Activated CD4-positive, alpha-beta T cell treated with anti-CD3 and anti-CD28 coated beads, Interleukin-2, Interleukin-4, amounts not matched to agents 100 ng/mL and 50 ng/mL, durations not matched to agents 16 hours and 8 hours (primary cell): ENCODE measurements at places on chromosomes 1 and 21.

DNA sequence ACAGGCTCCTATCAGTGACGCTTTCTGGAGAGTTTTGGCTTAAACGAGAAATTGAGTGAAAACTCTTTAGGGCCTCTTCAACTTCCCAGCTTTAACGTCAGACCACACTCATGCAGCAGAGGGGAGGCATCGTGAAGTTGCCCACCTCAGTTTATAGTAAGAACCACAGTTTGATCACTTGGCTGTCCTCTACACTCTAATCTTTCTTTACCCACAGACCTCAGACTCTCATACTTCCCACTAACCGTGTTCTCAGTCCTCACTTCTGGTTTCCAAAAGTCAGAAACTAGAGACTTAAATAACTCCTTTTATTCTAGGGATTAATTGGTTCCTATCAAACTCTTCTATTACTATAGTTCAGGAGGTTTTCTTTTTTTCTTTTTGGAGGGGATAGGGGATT is 302.2 kb downstream of the NTNG1 start:
- no peak for DNase-seq

DNA sequence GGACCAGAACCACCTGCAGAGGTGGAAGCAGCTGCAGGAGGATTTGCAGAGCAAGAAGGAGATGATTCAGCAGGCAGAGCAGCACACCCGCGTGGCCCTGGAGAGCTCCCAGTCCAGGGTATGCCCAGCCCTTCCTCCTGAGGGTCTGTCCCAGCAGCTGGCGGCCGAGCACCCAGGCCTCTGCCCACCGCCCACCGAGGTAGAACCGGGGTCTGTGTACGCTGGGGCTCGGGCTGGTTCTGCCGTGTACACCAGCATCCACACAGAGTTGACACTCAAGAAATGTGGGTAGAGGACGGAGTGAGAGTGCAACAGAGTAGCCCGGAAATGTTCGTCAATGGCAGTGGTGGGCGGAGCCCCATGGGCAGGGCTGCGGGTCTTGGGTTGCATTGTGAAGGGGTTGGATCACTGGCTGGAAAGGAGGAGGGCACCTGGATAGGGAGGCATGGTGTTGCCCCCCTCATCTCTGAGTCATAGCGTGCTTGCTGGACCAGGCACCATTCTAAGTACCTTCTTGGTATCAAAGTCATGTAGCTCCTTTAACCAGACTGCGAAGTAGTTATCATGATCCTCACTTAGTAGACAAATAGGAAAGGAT is 5.1 kb upstream of the SMIM1 start:
- DNase-seq, result no peak

DNA sequence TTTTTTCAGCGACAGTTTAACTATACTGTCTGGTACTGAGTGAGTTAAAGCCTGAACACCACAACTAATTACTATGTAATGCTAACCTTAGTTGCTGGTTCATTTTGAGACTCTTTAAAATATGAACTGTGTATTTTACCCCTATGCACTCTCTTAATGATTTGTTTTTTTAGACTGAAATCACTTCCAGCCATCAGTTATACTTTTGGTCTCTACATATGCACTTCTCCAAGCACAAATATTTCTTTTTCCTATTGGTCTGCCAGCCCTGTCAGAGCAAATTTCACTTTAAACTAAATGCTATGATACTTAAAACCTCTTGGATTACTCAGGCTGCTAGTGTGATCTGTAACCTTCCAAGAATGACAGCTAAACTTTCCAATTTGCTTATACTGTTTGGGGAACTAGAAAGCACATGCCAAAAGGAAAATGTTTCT is 38.1 kb upstream of the SCYL3 start:
- no peak for DNase-seq

- DNase-seq, result peak; percentile 42
Observed at GRCh38 chr1:205543351-205544301, 39.2 kb downstream of the CDK18 start.

DNA sequence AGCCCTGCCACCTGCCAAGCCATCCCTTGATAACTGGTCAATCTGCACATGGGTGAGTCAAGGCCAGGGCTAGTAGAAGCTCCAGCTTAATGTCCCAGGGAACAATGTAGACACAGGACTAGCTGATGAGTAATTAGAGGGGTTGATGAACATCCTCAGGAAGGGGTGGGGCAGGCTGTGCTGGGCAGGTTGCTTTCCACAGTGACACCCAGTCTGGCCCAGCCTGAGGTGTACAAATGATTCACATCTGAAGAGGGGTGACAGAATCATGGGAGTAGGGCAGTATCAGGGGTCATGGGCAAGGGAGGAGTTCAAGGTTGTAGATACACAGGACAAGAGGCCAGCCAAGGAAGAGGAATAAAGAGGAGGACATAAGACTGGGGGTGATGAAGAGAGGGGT is 4.3 kb downstream of the LPAR3 start:
- no peak for DNase-seq

- DNase-seq, result no peak
Observed at GRCh38 chr21:29219165-29219770, 79.5 kb upstream of the BACH1 start.

DNA sequence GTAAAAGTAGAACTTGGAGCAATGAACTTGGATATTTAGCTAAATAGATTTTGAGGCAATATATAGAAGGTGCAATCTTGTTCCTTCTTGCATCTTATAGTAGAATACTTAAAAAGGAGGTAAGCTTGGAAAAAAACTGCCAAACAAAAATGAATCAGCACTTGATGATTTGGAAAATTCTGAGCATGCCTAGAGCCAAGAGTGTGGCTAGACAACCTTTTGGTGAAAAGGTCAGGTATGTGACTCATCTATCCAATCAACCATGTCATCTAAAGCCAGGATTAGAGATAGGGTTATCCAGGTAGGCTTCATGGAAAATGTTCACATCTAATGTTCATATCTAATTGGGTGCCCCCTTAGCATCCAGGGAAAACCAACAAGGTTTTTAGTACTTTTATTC is 515.0 kb downstream of the COL11A1 start:
- DNase-seq, result no peak

DNA sequence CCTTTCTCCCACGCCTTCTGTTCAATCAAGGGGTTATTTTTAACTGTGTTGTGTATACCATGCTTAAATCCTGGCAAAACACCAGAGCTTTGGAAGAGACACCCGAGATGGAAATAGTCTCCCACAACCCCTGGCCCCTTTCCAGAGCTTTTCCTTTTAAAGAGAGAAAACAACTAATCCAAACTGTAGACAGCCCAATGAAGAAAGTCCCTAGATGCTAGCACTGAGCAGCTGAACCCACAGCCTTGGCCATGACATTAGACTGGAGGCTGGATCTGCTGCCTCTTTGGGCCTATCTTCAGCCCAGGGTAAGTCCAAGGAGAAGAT is 64.9 kb upstream of the ARTN start:
- DNase-seq, result no peak

DNA sequence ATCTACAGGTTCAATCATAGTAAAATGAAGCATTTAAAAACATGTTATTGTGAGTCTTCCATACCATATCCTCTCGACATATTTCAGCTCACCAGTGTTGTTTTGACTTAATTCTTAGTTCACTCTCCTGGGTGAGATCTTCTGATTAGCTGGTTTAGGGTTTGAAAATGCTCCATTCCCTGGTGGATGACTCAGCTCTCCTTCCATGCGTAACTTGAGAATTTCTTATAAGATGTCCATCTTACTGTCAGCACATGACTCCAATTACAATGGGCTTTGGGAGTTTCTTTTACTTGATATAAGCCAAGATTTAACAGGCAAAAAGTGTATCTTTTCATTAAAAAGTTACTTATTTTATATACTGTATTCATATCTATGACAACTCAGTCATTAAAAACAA is 476.5 kb downstream of the BRINP3 start:
- DNase-seq, result no peak

DNA sequence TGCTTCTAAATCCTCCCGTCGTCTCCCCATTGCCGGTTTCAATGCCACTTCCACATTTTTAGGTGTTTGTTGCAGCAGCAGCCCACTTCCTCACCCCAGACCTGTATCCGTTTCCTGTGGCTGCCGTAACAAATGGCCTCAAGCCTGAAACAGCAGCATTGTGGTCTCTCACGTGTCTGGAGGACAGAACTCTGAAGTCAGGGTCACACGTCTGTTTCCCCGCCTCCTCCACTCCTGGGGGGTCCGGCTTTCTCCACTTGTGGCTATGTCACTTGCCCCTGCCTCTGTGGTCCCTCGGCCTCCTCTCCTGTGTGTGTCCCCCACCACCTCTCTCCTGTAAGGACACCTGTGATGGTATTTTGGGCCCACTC is 21.8 kb downstream of the TRPM2 start:
- DNase-seq, result peak; percentile 22

- no peak for DNase-seq
Observed at GRCh38 chr1:214862421-214862820, 220.1 kb upstream of the KCNK2 start.

DNA sequence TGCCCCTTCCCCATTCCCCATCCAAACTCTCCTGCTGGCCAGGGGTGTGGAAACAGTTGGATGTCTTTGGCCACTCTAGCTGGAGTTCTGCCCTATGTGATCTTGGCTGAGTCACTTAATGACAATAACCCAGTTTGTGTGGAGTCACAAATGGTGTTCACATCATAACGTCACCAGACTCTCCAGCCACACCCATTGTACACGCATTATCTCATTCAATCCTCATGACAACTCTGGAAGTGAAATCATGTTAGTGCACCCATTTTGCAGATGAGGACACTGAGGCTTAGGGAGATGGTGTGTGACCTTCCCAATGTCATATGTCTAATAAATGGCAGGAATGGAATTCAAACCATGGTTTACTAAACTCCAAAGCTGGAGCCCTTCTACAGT is 1.2 kb upstream of the CDA start:
- DNase-seq, result no peak

DNA sequence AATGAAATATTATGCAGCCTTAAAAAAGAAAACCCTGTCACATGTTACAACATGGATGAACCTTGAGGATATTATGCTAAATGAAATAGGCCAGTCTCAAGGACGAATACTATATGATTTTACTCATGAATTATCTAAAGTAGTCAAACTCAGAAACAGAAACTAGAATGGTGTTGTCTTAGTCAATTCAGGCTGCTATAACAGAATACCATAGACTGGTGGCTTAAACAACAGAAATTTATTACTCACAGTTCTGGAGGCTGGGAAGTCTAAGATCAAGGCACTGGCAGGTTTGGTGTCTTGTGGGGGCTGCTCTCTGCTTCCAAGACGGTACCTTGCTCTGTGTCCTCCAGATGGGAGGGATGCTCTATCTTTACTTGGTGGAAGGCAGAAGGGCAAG is 113.8 kb upstream of the DNAH14 start:
- no peak for DNase-seq
